Fibroblast of villous mesenchyme (primary cell): ENCODE measurements at places on chromosomes 2 and 18. TPM values are rescaled to one million over a fixed set of nuclear protein-coding genes. Genes with fewer than 3 reads are reported as not detected.

SERPINB13 gene
- not detected in 2 replicates for total RNA-seq

RAB10 gene
- total RNA-seq = 103 and 128 TPM in 2 replicates

CDH19 gene
- total RNA-seq = not detected in 2 replicates

SULT1C2 gene
- total RNA-seq = not detected in 2 replicates

RESP18 gene
- total RNA-seq = not detected in 2 replicates

ANKRD29 gene
- 0.43 and 0.97 TPM in 2 replicates for total RNA-seq

DUSP11 gene
- total RNA-seq = 31.2 and 38.4 TPM in 2 replicates

HMSD gene
- total RNA-seq = 1.3 TPM in 2 replicates

VIL1 gene
- under 0.01 TPM in 1 of 2 replicates, not detected in the other for total RNA-seq

NCL gene
- total RNA-seq = 100 and 103 TPM in 2 replicates
